RKO (cell line): ENCODE measurements at places on chromosomes 11 and 22.

GRCh38 chr11:88117281-88117858, 57.9 kb downstream of the RAB38 start:
- no peak for DNase-seq

DNA sequence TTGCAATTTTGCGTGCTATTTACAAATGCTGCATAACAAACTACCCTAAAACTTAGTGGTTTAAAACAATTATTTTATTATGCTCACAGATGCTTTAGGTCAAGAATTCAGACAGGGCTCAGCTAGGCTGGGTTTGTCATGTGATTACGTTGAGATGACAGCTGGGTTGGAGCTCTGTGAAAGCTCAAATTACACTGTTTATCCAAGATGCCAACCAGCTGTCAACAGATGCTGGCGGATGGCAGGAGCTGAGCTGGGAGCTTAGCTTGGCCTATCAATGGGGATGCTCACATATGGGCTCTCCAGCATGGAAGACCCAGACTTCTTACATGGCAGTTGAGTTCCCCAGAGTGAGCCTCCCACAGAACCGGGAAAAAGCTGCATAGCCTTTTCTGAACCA, 62.7 kb downstream of the STK33 start:
- no peak for DNase-seq

DNA sequence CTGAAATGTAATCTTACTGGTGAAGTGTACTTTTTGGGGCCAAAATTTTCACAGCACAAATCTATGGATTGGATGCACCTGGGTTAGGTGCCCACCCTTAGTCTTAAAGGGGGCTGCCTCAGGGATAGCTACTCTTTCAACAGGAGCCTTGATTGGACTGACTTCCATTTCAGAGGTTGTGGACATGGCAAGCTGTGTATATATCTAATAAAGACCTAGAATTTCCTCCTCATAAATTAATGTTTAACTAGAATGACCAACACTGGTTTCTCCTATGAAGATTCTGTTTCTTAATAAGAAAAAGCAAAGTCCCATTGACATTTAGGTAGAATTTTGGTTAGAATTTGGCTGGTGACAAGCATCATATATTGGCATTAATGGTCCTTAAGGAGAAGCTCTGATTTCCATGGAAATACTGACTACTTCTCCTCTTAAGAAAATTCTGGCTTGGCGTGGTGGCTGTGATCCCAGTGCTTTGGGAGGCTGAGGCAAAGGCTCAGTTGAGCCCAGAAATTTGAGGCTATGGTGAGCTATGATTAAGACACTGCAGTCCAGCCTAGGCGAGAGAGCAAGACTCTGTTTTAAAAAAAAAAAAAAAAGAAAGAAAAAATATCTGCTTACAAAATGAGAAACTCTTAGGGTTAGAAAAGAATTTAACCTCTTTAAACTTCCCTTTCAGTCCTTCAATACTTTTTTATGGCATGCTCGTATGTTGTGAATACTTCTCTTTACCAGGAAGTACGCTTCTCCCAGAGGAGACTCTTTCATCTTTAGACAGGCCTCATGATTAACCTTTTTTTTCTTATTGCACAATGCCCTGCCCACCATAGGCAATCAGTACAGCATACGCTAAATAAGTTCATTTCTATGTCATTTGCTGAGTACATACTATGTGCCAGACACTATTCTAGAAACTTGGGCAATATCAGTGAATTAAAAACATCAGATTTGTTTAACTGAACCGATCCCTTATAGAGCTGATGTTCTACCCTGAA, 77.2 kb downstream of the PRR5L start:
- no peak for DNase-seq

DNA sequence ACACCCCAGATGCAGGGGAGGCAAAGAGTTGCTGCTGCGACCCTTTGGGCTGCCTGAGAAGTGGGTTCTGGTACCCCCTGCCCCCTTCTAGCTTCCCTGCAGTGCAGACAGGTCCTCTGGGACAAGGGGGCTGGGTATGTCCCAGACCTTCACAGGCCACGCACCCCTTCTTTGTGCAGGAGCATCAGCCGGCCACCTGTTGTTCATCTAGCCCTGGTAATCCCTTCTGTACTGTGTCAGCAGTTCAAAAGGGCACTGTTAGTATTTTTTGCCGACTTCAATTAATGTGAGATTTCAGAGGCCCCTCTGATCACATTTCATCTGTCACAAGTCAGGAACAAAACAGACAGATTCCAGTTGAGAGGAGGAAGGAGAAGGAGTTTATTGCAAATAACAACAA, 49.9 kb downstream of the ALX4 start:
- DNase-seq: no peak

DNA sequence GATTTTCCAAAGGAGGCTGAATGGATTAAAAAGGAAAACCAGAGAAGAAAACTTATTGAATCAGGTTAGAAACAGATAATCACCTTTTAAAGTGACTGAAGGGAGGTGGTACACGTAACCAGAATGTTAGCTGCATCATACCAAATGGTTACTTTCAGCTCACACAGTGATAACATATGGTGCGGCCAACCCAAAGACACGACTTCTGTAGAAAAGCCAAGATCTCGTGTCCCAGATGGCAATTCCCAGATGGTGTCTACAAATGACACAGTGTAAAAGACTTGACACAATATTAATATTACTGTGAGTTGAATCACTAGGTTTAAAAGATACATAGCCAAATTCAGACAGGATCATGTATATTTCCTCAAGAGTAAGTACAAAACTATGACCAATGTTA, 5.2 kb downstream of the PPP2R1B start:
- DNase-seq: no peak

GRCh38 chr11:111944139-111944538, 7.0 kb downstream of the DIXDC1 start:
- DNase-seq: no peak

DNA sequence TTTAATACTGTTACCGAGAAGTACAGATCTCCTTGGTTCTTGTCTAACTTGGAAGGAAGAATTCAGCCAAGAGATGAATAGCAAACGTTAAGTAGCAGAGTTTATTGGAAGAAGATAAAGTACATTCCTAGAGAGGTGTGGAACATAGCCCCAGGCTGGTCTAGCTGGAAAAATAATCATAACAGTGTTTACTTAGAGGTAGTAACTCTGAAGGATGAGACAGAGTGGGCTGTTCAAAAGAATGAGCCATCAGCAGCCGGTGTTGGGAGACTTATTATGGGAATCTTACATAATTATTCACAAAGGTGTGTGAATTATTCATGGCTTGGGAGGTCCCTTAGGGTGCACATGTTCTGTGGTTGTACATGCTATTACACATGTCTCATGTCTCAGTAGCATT, 276.5 kb downstream of the LUZP2 start:
- no peak for DNase-seq

- no peak for DNase-seq
These were observed 119.7 kb upstream of the BID start for GRCh38 chr22:17893900-17894535.

- DNase-seq: no peak
These were observed 6.4 kb upstream of the TSSC4 start for GRCh38 chr11:2393941-2394817.

DNA sequence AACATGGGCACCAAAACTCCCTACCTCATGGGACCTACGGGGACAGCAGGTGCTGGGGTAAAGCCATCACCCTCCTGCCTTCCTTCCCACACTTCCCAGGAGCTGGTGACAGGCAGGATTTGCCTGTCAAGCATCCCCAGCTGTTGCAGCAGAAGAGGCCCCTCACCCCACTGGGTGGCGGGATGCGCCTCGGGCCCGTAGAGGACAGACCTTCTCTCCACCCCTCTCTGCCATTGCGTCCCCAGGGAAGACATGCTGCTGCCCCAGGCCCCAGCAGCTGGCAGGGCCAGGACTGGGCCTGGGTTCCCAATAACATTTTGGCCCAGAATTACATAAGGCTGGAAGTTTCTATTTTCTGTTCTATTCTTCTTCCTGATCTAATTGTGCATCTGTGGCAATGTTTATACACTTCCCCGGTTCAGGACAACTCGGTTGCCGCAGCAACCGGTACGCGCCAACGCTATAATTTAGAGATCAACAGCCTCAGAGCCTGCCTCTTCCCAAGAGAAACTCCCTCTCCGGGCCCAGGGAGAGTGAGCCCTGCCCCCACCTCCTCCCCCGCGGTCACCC, 25.4 kb downstream of the KCNJ4 start:
- no peak for DNase-seq

DNA sequence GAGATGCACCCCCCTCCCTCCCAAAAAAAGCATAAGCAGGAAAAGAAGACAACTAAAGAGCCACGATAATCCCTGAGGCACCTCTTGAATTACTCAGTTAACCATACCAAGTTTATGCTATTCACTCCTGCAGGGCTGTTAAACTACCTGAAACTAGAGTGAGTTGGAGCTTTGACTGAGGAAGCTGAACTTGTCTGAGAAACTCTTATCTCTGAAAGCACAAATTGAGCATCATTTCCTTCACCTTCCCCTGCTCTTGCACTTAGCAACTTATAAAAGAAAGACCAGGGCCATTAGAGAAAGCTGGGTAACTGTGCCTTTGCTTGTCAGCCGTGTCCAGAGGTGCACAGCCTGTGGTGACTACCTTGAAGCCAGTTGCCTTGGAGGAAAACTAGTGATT, 745.6 kb downstream of the NELL1 start:
- no peak for DNase-seq

- no peak for DNase-seq
These were observed 158.5 kb downstream of the CCDC34 start for GRCh38 chr11:27204529-27204928.

DNA sequence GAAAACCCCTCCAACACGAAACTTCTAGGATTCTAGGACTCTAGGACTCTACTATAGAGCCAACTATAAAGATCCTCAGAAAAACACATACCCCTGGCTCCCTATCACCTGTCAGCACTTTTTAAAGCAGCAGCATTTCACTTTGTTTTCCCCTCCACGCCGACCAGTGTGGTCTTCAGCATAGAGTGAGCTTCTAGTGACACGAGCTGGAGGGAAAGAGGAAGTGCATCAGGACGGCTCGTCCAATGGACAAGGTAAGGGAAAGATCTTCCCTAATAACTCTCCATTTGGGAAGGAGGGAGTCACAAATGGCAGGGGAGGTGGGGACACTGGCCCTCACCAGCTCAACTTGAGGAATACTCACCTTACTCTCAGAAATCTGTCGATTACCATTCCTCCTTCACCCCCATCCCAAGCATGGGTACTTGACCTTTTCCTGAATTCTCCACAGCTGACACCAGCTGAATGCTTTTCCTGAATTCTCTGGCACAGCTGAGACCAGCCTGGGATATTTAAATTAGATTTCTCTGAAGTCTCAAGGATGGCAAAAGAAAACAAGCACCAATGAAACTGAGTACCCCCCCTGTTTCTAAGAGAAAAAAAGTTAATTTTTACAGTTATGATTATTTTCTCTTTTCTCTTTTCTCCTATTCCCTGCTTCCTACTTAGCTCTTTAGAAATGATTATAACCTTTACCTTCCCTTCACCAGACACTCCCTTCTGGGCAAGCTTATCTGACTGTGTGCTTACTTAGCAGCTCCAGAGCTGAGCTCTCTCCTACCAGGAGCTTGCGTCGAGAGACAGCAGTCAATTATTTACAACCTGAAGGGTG, 33.3 kb upstream of the NNMT start:
- DNase-seq: peak; percentile 51

GRCh38 chr11:35621620-35622019, 3.4 kb downstream of the FJX1 start:
- DNase-seq: no peak

DNA sequence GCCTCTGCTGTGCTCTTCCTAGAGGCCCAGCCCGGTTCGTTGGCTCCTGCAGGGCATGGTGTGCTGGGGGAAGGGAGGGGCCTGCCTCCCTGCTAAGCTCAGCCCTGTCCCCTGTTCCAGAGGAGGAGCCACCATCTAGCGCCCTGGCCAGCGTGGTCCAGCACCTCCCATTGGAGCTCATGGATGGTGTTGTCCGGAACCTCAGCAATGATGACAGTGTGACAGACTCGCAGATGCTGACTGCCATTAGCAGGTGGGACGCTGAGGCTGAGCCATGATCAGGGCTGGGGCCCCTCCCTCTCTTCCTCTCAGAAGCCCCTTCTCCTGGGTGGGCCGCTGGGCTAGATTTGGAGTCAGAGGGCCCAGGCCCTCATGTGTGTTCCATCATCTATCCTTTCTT, 9.1 kb downstream of the USP35 start:
- no peak for DNase-seq

DNA sequence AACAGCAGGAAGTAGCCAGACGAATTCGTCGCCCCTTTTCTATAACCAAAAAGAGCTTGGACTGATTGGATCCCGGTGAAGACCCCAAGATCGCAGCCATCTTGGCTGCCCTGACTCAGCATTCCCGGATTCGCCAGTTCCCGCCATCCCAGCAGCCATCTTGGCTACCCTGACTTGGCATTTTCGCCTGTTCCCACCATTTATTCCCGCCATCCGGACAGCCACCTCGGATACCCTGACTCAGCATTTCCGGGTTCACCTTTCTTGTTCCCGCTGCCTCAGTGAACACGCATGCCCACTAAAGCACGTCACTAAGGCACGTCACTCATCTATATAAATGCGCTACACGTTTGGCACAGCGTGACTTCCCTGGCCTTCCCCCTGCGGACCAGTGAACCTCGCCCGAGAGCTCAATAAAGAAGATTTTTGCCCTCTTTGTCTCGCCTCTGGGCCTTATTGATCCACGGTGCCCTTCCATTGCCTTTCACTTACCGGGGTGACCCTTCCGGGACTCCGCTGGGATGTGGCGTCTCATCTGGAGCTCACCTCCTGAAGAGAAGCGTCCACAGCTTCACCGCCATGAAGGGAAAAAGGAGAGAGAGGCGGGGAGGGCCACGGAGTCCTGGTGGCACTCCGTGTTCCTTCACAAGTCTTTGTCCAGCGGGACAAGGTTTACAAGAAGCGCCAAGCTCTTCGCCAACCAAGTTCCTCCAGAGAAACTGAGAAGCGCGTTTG, 4.0 kb upstream of the OR56A3 start:
- no peak for DNase-seq

- DNase-seq: no peak
These were observed 124.5 kb upstream of the SYT13 start for GRCh38 chr11:45410391-45411227.

- DNase-seq: no peak
These were observed 51.7 kb downstream of the FLI1 start for GRCh38 chr11:128745311-128746136.

DNA sequence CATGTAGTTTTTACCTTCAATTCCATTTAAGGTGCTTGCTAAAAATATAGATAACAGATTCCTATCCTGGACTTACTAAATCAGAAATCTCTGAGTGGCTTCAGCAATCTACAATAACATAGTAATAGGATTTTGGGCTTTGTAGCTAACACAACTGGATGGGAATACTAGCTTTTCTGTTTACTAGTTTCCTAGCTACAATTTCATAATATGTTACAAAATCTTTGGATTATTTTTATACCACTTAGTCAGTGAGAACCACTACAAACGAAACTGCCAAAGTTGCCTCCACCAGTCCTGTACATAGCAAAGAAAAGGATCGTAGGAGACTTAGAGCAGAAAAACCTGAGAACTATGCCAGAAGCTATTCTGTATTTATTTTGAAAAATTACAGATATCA, 87.7 kb upstream of the ANO3 start:
- DNase-seq: no peak

- no peak for DNase-seq
These were observed 267.4 kb upstream of the NCAM1 start for GRCh38 chr11:112693781-112694180.
